Activated T-helper 2 cell treated with anti-CD3 and anti-CD28 coated beads, Interferon-gamma antibody, Interleukin-2, Interleukin-4, amounts not matched to agents 10 μg/mL and 5 μg/mL and 100 μg/mL, durations not matched to agents 14 hours and 24 hours and 36 hours (primary cell): ENCODE measurements at places on chromosomes 3 and 15. TPM values are rescaled to one million over a fixed set of nuclear protein-coding genes. Genes with fewer than 3 reads are reported as not detected.

DNAH12 gene
- 0.11 TPM in 1 of 2 replicates, not detected in the other for total RNA-seq

PLA1A gene
- not detected in 2 replicates for total RNA-seq

TP53BP1 gene
- total RNA-seq = 43.8 and 46.6 TPM in 2 replicates

TRH gene
- not detected in 2 replicates for total RNA-seq

C3orf80 gene
- total RNA-seq = 0.25 and 0.30 TPM in 2 replicates

EBLN2 gene
- 8.6 and 8.8 TPM in 2 replicates for total RNA-seq

ARHGEF26 gene
- total RNA-seq = 0.18 and 0.28 TPM in 2 replicates

DNA sequence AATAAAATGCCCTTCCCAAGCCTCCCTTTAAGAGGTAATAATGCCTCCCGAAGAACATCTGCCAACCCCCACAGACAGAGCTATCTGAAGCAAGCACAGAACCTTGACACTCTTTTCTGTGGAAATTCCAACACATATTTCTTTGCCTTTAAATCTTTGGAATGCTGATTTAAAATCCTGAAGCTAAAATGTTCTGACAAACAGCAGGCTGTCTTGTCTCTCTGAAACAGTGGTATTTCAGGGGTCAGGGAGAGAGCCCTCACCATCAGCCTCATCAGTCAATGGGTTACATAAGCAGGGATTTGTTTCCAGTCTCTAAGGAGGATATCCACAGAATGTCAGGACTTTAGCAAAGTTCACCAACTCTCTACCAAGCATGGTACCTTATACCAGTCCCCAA lies 27.8 kb upstream of the ARHGEF3 start:
- H3K4me1 ChIP-seq = peaks cover 33% of the 10 kb centered on the region
- H3K27me3 ChIP-seq = no peaks in the 10 kb centered on the region
- no peak overlapping the region for H3K27ac ChIP-seq
- H3K4me3 ChIP-seq = no peak overlapping the region
- peaks cover 3% of the 10 kb centered on the region for H3K36me3 ChIP-seq

- peak overlapping the region; percentile 96 for H3K4me3 ChIP-seq
- peaks cover 67% of the 10 kb centered on the region for H3K4me1 ChIP-seq
- peak; percentile 45 for DNase-seq
- peak overlapping the region; percentile 84 for H3K27ac ChIP-seq
- peaks cover 18% of the 10 kb centered on the region for H3K36me3 ChIP-seq
Measured at GRCh38 chr3:66499881-66500575, 794 bp downstream of the LRIG1 start.

- H3K4me3 ChIP-seq = no peak overlapping the region
- no peaks in the 10 kb centered on the region for H3K36me3 ChIP-seq
- no peak for DNase-seq
- H3K27ac ChIP-seq = no peak overlapping the region
- H3K27me3 ChIP-seq = no peaks in the 10 kb centered on the region
Measured at GRCh38 chr3:117692416-117692995, 982.9 kb downstream of the TUSC7 start.

- no peak overlapping the region for H3K4me3 ChIP-seq
- peaks cover 4% of the 10 kb centered on the region for H3K36me3 ChIP-seq
- no peak for DNase-seq
Measured at GRCh38 chr15:83208367-83208661, 691 bp upstream of the HDGFL3 start.

GRCh38 chr15:48250640-48251076 lies 44.6 kb downstream of the SLC12A1 start:
- H3K27ac ChIP-seq = no peak overlapping the region
- DNase-seq = no peak
- H3K27me3 ChIP-seq = no peaks in the 10 kb centered on the region
- H3K4me3 ChIP-seq = no peak overlapping the region

GRCh38 chr3:16309558-16309957 lies 44.5 kb downstream of the OXNAD1 start:
- peak overlapping the region; percentile 91 for H3K27ac ChIP-seq
- peaks cover 86% of the 10 kb centered on the region for H3K36me3 ChIP-seq
- H3K27me3 ChIP-seq = no peaks in the 10 kb centered on the region
- peaks cover 80% of the 10 kb centered on the region for H3K4me1 ChIP-seq
- peak overlapping the region; percentile 60 for H3K4me3 ChIP-seq
- peak; percentile 56 for DNase-seq

DNA sequence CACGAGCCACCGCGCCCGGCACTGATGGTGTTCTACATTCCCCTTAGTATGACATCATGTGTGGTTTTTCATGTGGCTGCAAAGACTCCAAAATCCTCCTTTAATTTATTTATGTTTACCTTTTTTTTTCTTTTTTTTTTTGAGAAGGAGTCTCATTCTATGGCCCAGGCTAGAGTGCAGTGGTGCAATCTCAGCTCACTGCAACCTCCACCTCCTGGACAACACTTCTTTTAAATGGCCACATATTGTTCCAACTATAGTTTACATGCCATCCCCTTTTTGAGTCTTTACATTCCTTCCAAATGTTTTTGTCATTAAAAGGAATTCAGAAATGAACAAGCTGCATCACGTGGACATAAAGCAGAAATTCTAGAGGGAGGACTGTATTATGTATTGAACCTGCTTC lies 10.3 kb upstream of the CDV3 start:
- H3K27ac ChIP-seq = no peak overlapping the region
- peaks cover 9% of the 10 kb centered on the region for H3K27me3 ChIP-seq
- no peaks in the 10 kb centered on the region for H3K36me3 ChIP-seq
- DNase-seq = no peak

GRCh38 chr3:43699864-43700263 lies 9.1 kb downstream of the ABHD5 start:
- no peaks in the 10 kb centered on the region for H3K27me3 ChIP-seq
- no peak overlapping the region for H3K27ac ChIP-seq
- DNase-seq = no peak
- no peak overlapping the region for H3K4me3 ChIP-seq
- H3K36me3 ChIP-seq = peaks cover 16% of the 10 kb centered on the region

DNA sequence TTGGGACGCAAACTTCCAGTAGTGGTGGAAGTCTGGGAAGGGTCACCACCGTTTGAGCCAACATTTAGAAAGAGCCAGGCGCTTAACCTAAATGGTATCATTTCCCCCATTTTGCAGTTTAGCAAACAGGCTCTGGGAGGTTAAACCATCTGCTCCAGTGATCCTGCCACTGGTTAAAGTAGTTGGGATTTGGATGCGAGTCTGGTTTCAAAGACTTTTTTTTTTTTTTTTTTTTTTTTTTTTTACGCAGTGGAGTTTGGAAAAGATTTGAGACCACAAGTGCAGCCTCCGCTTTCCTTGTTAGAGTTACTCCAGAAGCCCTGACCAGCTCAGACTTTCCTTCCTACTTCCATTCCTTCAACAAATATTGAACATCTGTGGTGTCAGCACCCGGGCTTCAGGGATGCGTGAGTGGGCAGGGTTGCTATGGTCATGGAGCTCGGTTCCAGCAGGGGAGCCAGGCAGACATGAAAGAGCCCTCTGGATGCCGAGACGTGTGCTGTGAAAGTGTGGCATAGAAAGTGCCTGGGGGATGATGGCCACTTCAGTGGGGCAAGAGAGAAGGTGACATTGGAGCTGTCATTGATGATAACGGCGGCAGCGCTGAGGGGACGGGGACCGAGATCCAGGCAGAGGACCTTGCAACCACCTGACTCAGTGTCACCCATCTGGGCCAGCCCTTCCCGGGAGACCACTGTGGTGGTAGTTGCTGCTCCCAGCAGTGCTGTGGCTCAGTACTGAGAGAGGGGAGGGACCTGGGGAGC lies 1.1 kb upstream of the RNU6-1 start:
- H3K36me3 ChIP-seq = no peaks in the 10 kb centered on the region
- no peak for DNase-seq
- H3K27ac ChIP-seq = peak overlapping the region; percentile 93
- H3K4me1 ChIP-seq = peaks cover 22% of the 10 kb centered on the region

- no peak overlapping the region for H3K4me3 ChIP-seq
- no peak for DNase-seq
- H3K27ac ChIP-seq = no peak overlapping the region
- no peaks in the 10 kb centered on the region for H3K4me1 ChIP-seq
- H3K36me3 ChIP-seq = no peaks in the 10 kb centered on the region
Measured at GRCh38 chr3:14608298-14608697, 43.3 kb upstream of the CCDC174 start.

DNA sequence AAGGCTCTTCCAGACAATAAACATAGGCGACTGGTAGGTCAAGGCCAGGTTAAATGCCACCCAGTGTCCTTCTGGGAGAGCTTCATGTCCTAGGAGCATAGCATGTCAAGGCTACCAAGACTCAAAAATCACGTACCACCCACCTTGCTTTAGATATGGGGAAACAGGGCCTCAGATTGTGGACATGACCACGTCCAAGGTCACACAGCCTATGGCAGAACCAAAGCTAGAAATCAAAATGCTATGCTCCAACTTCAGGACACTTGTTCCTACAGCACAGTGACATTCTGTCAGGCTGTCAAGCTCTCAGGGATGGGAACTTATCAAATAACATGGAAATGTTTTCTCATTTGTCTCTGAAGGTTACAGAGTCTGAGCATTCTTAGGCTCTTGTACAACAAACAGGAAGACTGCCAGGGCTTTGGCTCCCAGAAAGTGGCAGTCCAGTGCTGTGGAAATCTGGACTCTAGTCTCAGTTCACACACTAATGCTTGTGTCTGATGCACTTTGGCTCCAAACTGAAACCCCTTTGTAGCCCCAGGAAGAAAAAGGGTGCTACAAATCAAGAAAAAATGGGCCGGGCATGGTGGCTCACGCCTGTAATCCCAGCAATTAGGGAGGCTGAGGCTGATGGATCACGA lies 170.4 kb upstream of the LPP start:
- no peaks in the 10 kb centered on the region for H3K36me3 ChIP-seq
- peaks cover 72% of the 10 kb centered on the region for H3K4me1 ChIP-seq
- no peak overlapping the region for H3K27ac ChIP-seq
- H3K4me3 ChIP-seq = no peak overlapping the region
- no peak for DNase-seq
- H3K27me3 ChIP-seq = no peaks in the 10 kb centered on the region

DNA sequence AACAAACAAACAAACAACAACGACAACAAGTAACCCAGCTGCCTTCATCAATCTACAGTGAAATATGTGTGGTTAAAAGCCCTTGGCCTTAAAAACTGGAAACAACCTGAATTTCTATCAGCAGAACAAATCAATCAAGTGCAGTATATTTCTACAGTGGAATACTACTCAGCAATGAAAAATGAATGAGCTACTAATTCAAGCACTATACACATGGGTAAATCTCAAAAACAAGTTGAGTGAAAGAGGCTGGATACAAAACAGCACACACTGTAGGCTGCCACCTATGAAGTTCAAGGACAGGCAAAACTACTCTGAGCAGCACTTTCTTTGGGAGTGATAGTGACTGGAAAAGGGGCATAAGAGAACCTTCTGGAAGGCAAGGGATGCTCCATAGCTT lies 395.5 kb upstream of the PROK2 start:
- H3K27ac ChIP-seq = no peak overlapping the region
- H3K4me3 ChIP-seq = no peak overlapping the region
- no peaks in the 10 kb centered on the region for H3K36me3 ChIP-seq
- no peak for DNase-seq
- H3K27me3 ChIP-seq = peaks cover 46% of the 10 kb centered on the region
- H3K4me1 ChIP-seq = peaks cover 6% of the 10 kb centered on the region

DNA sequence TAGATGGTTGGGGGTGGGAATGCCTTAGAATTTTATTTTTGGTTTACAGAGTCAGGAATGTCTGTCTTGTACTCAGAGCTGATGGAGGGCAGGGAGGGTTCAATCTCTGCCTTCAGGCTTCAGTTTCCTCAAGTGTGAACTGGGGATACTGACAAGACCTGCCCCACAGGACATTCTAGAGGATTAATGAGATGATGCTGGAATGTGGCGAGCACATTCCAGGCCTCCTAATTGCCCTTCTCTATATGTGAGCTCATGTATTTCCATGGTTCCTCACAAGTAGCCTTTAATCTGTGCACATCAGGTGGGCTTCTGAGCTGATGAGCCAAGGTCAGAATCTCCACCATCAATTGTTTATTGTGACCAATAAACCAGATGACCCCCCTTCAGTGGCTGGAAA lies 90.4 kb downstream of the CACNA2D3 start:
- H3K4me3 ChIP-seq = no peak overlapping the region
- no peak overlapping the region for H3K27ac ChIP-seq
- no peaks in the 10 kb centered on the region for H3K36me3 ChIP-seq
- no peak for DNase-seq
- H3K27me3 ChIP-seq = no peaks in the 10 kb centered on the region

- H3K4me1 ChIP-seq = peaks cover 2% of the 10 kb centered on the region
- H3K4me3 ChIP-seq = no peak overlapping the region
- no peak overlapping the region for H3K27ac ChIP-seq
Measured at GRCh38 chr3:56975567-56975966, 84.9 kb upstream of the SPATA12 start.

DNA sequence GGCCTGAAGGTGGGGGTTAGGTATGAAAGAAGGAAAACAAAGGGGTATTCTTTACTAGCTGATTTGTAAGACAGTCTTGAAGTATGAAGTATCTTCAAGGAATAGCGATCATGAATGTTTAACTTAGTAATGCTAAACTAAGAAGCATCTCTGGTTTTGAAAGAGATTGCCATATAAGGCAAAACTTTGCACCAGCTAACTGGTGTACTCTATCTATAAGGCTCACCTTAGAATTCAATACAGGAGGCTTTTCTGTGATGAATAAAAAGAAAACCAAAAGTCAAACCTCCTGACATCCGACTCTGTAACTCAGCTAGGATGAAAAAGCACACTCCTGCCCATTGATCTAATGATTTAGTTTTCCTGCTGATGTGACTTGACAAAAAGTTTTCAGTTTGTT lies 54.7 kb downstream of the FOXP1 start:
- H3K27me3 ChIP-seq = no peaks in the 10 kb centered on the region
- H3K4me3 ChIP-seq = no peak overlapping the region
- H3K27ac ChIP-seq = peak overlapping the region; percentile 52
- H3K4me1 ChIP-seq = peaks cover 36% of the 10 kb centered on the region
- no peak for DNase-seq

DNA sequence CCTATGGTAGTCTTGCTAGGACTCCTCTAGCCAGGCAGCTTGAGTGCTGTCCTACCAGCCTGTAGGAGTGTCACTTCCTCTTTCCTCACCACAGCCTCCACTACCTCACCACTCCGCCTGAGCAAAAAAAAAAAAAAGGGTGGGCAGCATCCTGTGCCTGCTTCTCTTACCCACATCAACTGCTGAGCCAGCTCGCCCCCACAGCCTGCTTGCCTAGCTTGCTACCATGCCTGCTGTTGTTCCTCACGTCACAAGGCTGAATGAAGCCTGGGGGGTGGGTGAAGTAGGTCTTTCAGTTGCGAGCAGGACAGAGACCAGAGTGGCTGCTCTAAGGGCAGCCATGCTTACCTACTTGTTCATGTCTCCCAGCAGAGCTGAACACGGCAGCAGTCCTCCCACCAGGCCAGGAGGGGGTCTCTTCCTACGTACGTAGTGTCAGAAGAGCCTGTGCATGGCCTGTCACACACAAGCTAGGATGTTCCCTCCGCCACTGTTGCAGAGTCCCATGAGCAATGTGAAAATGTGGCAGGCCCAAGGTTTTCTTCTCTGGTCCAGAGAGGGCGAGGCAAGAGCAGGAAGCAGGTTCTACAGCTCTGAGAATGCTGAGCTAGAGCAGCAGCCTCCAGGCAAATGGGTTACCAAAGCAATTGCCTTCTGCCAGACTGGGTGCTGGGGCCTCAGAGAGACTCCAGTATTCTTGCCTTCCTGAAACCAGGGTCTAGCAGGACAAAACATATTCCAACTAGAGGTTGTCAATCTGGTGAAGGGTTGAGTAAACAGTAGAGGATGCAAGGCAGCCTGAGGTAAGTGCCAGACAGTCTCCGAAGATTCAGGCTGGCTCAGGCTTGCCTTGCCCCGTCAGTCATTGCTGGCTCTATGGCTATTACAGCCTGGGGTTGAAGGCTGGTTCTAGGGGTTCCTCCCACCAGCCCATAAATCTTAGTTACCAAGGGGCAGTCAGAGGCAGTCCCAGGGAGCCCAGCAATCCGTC lies 8.1 kb downstream of the PPM1M start:
- H3K27me3 ChIP-seq = no peaks in the 10 kb centered on the region
- peak overlapping the region; percentile 98 for H3K27ac ChIP-seq
- peak; percentile 83 for DNase-seq
- peaks cover 84% of the 10 kb centered on the region for H3K36me3 ChIP-seq
